ENCODE measurements at places on chromosomes 7 and 10.

DNA sequence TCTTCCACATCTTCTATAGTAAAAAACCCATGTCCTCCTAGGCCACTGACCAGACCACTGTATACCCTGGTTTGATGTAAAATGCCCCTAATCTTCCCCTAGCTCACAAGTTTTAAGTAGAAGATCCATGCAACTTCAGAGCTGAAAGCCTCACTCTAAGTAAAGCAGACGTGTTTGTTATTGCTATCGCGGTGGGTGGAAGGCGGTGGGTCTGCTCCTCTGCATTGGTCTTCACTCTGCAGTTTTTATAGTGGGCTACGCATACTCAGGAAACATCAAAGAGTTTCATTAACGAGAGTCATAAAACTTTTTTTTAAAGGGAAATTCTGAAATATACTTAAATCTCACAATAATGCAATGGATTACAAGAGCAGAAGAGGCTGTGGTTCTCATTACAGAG lies 91.7 kb downstream of the ATE1 start:
- no peak for DNase-seq

DNA sequence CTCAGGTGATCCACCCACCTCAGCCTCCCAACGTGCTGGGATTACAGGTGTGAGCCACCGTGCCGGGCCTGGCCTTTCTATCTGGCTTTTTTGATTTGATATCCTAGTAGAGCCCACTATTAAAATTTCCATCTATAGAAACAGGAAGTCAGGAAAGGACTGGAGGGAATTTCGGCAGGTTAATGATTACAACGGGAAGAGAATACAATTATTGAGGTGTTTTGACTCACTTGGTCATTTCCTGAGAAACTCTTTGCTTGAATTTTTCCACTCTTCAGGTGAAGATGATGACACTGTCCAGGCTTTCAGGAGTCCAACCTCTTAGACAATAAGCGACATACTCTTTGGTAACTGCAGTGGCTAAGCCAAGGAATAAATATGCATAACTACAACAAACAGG lies 1.1 kb upstream of the MKLN1 start:
- no peak for DNase-seq

DNA sequence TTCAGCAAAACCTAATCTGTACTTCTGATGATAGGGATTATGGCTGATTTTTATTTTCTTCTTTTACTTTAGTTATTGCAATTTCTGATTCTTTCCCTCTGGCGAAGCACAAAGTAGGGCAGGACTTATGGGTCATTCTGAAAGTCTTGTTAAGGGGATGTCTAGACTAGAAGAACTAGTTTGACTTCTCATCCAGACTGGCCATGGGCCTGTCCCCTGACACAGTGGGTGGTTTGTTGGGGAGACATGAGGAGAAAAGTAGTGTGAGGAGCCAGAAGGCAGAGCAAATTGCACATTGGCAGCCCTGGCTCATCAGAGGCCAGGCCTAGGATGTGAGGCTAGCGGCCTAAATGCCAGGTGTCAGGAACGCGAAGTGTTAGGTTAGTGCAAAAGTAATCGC lies 152.8 kb downstream of the RTKN2 start:
- no peak for DNase-seq

- no peak for DNase-seq
These were observed 197.0 kb downstream of the TNS3 start for GRCh38 chr7:47384755-47385535.

GRCh38 chr10:91880310-91880709 lies 29.0 kb downstream of the FGFBP3 start:
- no peak for DNase-seq

GRCh38 chr10:2202401-2202800 lies 465.1 kb upstream of the ADARB2 start:
- no peak for DNase-seq

DNA sequence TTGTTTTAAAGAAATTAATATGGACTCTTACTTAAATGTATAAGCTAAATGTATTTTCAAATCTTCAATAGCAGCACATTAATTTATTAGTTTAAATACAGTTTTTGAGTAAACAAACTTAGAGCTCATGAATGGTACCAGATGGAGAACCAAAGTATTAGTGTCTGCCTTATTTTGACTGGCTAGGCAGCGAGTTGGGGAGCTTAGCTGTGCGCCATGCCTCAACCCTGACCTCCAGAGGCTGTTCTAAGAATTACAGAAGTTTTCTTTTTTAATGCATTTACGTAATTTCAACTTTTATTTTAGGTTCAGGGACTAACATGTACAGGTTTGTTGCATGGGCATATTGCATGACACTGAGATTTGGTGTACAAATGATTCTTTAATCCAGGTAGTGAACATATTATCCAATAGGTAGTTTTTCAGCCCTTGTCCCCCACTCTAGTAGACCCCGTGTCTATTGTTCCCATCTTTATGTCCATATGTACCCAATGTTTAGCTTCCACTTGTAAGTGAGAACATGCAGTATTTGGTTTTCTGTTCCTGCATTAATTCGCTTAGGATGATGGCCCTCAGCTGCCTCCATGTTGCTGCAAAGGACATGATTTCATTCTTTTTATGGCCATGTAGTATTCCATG lies 166.8 kb downstream of the IQUB start:
- peak; percentile 12 for DNase-seq

GRCh38 chr10:28036587-28036986 lies 37.7 kb upstream of the ODAD2 start:
- no peak for DNase-seq

DNA sequence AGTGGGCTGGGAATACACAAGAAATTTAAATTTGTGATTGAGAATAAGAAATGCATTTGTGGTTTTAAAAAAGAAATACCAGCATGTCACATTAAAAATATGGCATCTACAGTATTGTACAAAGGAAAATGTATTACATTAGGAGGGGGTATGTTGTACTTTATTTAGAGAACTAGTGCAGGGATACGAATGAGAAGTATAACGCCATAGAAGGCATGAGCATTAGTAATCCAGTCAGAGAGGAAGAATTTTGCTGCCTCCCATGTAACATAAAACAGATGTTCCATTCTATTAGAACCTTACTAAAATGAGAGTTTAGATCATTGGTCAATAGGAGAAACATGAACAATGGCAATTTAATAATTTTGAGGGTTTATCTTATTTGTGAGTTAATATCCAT lies 182.2 kb downstream of the ADK start:
- no peak for DNase-seq

DNA sequence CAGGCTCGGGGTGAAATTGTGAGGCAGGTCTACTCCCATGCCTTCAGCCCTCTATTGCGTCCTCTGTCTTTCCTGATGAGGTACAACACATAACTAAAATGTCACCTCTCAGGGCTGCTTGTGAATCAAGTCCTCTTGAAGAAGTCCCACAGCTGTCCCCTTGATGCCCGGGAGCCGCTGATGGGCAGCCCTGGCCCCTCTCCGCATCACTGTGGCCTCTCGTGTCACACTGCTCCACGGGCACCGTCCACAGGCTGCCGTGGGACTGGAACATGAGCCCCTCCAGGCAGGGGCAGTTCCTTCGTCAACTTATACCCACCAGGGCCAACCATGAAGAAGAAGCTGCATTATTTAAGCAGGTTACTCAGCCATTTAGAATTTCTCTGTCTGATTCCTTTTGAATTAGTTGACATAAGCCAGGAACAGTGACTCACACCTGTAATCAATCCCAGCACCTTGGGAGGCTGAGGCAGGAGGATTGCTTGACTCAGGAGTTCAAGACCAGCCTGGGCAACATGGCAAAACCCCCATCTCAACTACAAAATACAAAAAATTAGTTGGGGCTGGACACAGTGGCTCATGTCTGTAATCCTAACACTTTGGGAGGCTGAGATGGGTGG lies 58.5 kb upstream of the UBE3C start:
- DNase-seq, result no peak

GRCh38 chr7:48158404-48158803 lies 12.9 kb upstream of the ABCA13 start:
- DNase-seq, result no peak

DNA sequence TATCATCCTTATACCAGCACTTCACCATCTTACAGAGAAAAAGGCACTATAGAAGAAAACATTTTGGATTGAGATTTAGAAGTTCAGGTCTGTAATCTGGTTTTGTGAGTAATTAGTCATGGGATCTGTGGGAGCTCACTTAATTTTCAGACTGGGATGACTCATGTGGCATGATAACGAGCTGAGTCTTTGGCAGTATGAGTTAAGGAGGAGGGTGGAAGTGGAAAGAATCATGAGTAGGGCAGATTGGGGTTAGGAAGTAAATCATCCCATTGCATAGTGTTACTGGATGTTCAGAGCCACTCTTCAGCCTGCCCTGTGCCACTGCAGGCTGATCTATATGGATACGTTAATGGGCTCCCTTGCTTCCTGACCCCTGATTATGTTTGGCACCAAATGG lies 64.9 kb downstream of the ZNF92 start:
- no peak for DNase-seq

- DNase-seq, result no peak
These were observed 43.1 kb downstream of the FOXK1 start for GRCh38 chr7:4725014-4725849.

- DNase-seq, result no peak
These were observed 113.1 kb upstream of the VSTM2A start for GRCh38 chr7:54429111-54429510.

DNA sequence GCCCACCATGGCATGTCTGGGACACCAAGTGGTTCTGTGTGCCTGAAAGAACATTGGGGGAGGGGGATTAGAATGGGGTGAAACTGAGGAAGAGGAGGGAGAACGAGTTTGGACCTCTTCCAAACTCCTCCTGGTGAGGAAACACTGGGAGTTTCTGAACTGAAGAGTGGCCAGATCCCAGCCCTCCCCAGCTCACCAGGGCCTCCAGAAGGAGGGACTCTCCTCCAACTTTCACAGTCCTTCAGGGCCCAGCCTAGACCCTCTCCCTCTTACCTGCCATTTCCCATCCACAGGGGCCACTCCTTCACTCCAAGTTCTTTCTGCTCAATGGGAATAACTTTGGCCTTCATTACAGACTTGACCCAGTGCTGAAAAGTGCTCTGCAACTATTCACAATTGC lies 132.0 kb upstream of the FOXK1 start:
- no peak for DNase-seq

DNA sequence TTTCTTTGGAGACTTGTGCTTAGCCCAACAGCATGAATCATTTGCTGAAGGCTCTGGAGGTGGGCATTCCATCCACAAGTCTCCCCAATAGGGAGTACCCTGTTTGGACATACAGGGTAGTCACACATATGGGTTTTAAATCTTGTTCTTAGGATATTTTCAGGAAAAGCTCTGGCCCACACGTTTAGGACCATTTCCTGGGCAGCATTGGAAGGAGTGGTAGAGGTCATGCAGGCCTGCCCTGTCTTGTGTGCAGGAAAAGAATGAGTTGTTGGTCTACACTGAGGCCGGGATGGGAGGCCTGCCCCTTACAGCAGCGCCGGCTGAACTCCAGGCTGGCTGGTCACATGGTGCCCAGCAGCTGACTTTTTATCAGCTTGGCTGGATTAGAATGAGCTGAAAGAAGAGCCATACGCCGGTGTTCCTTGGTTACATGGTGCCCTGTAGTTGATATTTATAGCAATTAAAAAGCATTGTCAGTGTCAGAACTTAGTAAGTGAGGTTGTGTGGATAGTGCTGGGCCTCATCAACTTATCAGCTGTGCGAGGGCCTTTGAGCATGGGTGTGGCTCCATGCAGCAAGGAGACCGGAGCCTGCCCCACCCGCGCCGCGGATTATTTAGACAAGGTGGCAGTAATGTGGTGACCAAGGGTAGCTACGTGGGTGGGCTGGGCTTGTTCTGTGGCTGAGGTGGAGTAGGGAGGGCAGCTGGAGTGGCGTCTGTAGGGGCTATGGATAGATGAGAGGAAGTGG lies 28.6 kb downstream of the OGDH start:
- DNase-seq, result no peak

GRCh38 chr10:37752334-37752875 lies 105.0 kb downstream of the ZNF248 start:
- no peak for DNase-seq

GRCh38 chr7:14698239-14698638 lies 204.3 kb downstream of the DGKB start:
- no peak for DNase-seq

DNA sequence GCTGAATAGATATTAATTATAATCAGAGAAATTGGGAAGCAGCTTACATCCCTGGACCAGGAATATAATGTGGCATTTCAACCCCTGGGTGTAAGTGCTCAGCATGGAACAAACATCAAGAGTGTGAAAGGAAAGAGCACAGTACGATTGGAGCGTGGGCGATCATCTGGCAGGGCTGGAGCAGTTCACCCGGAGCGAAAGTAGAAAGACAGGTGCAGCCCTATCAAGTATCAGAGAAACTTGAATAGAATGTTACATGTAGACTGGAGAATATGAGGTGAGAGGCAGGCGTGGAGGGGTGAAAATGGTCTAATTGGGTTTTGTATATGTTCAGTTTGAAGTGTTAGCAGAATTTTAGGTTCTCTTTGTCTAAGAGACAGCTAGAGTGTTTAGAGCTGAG lies 303.0 kb downstream of the MDFIC start:
- no peak for DNase-seq

DNA sequence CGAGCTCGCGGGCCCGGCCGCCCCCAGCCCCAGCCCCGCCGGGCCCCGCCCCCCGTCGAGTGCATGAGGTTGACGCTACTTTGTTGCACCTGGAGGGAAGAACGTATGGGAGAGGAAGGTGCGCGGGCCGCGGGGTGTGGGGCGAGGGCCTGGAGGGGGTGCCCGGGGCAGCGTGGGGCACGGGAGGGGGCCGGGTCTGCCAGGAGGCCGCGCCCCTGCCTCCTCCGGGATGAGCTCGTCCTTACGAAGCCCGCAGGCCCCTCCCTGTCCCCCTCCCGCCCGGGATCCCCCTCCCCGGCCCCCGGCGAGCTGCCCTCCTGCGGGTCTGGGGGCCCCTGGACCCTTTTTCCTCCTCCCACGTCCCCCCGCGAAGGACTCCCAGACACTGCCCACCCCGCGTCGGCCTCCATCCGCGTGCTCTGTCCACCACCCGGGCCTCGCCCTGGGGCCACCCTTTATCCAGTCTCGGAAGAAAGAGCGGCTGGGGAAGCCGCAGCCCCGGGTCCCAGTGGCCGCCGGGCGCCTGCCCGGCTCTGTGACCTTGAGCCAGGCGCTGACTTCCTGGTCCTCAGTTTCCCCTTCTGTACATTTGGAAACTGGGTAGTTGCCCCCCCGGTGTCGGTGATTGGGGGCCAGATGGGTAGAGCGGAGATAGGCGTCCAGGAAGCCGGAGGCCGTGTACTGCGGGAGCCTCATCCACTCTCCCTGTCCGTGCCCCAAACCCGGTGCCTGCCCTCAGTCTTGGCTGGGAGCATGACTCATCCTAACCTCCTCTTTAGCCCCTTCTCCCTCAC lies 521 bp downstream of the LIMK1 start:
- DNase-seq, result no peak
